ENCODE measurements at places on chromosomes 13 and 19. TPM values are rescaled to one million over a fixed set of nuclear protein-coding genes. Genes with fewer than 3 reads are reported as not detected.

- no peak for DNase-seq
Measured at GRCh38 chr13:74794582-74794981, 660.4 kb upstream of the KLF12 start.

DNA sequence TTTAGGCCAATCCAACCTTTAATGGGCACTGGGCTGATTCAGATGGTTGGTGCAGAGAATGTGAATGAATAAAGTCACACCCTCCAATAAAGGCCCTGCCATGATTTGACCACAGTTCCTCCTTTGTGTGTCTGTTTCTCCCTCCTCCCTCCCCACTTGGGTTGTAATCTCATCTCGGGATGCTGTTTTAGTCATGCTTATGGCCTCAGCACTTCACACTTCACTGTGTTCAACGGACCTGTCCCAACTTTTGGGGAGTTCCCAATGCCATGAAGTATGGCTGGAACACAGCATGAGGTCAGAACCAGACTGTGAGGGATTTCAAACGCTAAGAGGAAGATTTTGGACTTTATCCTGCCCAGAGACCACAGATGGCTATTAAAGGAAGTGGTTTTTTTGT is 5.6 kb upstream of the RAB8A start:
- peak; percentile 7 for DNase-seq

LHB gene
- polyA plus RNA-seq = not detected

- DNase-seq = peak; percentile 77
Measured at GRCh38 chr19:7681340-7682174, 924 bp downstream of the TRAPPC5 start.

GRCh38 chr19:17718550-17718946 is 732 bp upstream of the MAP1S start:
- DNase-seq = no peak

LGALS16 gene
- not detected for polyA plus RNA-seq

DNA sequence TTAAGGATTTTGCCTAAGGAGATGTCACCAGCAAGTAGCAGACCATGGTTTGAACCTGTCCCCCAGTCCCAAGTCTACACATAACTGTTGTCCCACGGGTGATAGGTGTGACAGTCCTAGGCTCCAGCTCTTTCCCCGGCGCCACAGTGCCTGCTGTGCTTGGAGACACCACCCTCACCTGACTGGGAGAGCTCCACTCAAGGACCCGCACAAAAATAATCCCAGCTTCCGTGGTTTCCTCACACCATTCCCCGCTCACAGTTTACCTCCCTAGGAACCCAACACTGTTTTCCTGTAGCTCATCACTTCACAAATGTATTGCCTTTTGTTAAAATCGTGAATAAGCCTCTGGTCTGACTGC is 19.8 kb upstream of the RASA3 start:
- DNase-seq = no peak

DNA sequence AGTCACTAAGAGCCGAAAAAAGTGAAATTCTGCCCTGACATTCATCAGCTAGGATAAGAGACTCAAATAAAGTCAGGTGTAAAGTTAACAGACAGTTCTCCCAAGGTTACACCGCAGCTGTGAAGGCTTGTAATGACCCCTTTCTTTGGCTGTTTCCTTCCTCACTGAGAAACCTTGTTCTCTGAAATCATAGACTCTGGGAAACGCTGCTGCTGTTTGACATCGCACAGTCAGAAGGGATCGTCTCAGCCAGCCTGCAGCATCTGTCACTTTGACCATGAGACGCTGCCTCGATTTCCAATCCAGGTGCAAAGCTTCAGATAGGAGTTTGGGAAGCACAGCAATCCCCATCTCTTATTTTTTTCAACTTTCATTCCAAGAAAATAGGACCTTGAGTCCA is 678 bp downstream of the BCAT2 start:
- no peak for DNase-seq

DNA sequence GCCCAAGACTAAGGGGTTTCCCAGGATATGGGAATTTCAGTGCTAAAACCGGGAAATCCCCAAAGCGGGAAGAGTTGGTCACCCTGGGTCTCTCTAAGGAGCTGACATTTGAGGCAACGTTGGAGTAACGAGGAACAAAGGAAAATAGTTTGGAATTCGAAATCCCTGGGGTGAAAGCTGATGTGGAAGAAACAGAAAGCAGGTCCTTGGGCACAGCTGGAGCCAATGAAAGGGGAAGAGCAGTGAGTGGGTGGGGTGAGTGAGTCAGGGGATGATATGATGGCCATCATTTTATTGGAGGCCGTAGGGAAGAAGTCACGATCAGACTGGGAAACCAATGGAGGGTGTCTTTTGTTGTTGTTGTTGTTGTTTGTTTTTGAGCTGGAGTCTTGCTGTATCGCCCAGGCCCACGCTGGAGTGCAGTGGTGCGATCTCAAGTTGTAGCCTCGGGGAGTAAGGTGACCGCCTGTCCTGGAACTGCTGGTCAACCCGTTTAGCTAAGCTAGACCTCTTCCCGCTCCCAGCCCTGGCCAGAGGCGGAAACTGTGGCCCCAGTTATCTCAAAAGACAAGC is 3.4 kb upstream of the RFX2 start:
- DNase-seq = no peak

DNA sequence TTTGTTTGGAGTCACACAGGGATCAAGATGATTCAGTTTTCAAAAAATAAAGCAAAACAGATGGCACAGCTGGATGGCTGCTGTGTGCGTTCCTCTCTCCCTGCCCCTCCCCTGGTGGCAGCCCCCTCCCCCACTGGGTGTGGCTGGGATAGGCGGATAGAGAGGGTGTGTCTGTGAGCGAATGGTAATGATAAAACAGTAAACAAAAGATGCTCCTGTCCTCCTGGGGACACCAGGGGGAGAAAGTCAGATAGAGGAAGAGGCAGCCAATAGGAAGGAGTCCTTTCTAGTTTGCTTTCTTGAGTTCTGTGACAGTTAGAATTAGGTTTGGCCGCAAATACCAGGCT is 6.5 kb downstream of the TMEM255B start:
- DNase-seq = no peak

DNA sequence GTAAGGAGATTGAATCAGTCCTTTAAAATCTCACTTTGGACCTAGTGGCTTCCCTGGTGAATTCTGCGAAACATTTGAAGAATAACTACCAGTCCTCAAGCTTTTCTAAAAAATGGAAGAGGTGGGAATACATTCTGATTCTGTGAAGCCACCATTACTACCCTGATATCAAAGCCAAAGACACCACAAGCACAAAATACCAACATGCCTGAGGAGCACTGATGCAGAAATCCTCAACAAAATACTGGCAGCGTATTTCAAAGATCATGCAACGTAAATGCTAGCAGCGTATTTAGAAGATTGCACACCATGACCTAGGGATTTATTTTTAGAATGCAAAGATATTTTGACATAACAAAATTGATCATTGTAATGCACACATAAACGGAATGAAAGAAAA is 14.4 kb downstream of the ATP4B start:
- DNase-seq = no peak

GRCh38 chr19:5624018-5624663 is 1.3 kb downstream of the SAFB start:
- DNase-seq = peak; percentile 75

TPRX2 gene
- polyA plus RNA-seq = not detected

CPB2 gene
- not detected for polyA plus RNA-seq

DNA sequence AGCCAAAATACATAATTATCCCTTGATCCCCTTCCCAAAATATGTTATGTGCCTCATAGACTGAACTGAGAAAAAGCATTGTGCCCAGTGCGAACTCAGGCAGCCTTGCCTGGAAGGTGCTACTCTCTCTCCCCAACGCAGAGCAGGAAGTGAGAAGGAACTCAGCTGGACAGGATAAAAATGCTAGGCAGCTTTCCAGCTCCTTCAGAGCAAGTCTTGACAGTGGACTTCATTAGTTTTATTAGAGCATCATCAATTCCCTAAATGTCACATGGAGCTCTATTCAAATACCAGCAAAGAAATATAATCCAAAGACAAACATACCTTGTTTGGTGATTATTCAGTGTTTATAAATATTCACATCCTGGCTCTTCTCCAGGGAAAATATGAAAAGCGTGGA is 202.4 kb downstream of the RFC3 start:
- no peak for DNase-seq

GRCh38 chr13:45327253-45327955 is 13.6 kb downstream of the TPT1 start:
- no peak for DNase-seq

KLF16 gene
- polyA plus RNA-seq = 4.5 TPM

ZIK1 gene
- polyA plus RNA-seq = 2.0 TPM

Data from right cardiac atrium (tissue), 5 donors.